ENCODE measurements at places on chromosomes 2 and 18.

- no peak for DNase-seq
These were observed 170.3 kb downstream of the HDAC4 start for GRCh38 chr2:239230318-239231052.

DNA sequence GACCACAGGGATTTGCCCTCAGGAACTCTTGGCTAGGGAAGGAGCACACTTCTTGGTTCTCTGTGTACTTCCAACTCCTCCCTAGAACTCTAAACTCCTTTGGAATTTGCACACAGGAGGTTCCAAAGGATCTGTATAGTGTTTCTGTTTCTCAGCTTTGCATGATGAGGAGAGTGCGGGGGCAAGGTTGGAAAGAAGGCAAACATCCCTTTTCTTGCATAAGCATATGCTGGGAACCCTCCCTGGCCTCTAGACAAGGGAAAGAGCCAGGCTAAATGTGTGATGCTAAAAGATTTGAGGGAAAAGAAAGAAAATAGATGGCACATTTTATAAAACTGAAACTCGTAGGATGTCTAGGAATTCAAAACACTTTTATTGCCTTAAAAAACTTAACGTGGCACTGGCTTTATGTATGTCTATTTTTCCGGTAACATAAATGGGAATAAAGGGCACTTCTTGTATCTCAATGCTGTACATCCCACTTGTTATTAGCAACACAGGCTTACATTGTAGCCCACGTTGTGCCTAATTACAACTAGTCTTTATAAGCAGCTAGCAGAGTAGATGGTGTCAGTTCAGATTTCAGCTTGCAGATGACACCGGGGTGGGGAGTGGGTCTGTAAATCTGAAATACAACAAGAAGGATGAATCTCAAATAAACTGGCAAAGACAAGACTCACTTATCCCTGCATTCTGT, 165.8 kb downstream of the GPD2 start:
- peak; percentile 57 for DNase-seq

DNA sequence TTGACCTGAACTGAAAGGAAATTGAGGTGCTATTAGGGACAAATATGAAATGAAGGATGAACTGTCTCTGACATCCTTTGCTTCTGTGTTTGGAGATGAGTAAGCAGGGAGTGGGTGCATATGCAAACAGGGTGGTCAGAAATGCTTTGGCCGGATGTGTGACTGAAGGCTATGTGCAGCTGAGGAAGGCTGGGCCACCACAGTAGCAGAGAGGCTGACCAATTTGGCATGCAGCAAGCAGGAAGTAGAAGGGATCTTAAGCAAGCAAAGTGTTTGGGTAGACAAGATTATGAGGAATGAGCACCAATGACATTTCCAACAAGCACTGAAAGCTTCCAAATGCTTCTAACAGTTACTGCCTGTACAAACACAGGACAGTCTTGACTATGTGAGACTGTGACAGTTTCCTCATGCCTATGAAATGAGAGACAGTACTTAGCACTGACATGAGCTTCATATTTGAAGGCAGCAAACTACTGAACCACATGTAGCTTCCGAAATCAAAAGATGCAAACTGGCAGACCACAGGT, 3.3 kb upstream of the ACTR3 start:
- no peak for DNase-seq

DNA sequence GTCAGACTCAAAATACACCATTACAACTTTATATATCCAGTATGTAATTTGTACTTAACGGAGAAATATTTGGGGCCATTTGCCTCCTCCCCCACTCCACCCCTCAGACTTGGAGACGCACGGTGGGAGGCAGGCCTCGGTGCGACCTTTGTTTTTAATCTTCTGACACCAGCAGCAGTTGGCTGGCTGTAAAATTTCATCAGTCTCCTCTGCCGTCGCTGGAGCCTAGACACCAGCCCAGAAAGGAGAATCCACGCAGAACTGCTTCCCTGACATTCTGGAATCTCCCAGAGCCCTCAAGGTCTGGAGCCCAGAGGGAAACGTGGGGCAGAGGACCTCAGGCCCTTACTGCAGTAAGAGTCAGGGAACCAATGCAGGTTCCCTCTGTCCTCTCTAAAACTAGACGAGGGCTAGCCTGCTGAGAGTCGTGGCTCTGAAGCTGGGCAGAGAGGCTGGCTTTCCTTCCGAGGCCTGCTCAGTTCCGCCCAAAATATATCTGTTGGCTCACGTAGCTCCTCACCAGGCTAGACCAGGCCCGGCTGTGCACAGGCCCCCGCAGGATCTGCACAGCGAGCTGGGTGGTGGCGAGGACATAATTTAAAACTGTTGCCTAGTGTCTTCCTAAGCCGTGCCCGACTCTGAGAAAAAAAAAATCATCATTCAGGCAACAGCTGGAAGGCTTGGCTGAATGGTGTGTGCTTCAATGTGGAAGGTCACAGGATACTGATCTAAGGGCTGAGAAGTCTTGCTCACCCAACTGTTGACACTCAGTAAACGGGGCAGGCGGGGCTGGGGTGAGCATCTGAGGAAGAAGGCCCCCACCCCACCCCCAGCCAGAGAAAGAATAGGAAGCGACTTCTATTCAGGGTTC, 40.4 kb downstream of the EN1 start:
- DNase-seq = no peak

DNA sequence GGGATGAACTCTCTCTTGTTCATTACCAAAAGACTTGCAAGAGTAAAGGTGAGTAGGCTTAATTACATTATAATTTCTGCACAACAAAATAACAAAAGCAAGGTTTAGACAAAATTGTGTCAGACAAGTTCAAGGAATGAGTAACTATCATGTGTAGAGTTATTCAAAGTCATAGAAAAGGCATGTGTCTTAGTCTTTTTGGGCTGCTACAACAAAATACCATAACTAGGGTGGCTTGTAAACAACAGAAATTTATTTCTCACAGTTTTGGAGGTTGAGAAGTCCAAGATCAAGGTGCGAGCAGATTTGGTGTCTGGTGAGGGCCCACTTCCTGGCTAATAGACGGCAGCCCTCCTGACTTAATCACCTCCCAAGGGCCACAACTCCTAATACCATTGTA, 37.6 kb downstream of the IL1R2 start:
- DNase-seq = no peak
